Stimulated activated CD4-positive, alpha-beta T cell treated with anti-CD3 and anti-CD28 coated beads, Interleukin-1b, Interleukin-23, amount 100 ng/mL, for 1 hour (primary cell): ENCODE measurements at places on chromosomes 12 and 14.

- DNase-seq, result no peak
Observed at GRCh38 chr12:67966560-67966959, 22.7 kb upstream of the IFNG-AS1 start.

DNA sequence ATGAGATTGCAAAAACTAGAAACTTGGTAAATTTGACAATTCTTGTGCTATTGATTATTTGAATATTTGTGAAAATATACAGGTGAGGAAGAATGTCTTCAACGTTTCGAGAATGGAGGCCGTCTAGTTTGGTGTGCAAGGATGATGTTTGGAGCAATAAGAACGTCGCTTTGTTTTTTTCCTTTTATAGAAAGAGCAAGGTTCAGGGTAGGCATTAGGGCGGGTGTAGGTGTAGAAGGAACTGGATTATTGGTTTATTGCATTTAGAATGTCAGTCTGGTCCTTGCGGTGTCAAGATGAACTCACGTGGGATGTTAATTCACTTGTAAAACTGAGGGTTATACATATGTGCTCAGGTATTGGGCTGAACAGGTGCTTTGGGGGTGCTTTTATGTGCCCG lies 1.1 kb downstream of the RPS26 start:
- no peak for DNase-seq

DNA sequence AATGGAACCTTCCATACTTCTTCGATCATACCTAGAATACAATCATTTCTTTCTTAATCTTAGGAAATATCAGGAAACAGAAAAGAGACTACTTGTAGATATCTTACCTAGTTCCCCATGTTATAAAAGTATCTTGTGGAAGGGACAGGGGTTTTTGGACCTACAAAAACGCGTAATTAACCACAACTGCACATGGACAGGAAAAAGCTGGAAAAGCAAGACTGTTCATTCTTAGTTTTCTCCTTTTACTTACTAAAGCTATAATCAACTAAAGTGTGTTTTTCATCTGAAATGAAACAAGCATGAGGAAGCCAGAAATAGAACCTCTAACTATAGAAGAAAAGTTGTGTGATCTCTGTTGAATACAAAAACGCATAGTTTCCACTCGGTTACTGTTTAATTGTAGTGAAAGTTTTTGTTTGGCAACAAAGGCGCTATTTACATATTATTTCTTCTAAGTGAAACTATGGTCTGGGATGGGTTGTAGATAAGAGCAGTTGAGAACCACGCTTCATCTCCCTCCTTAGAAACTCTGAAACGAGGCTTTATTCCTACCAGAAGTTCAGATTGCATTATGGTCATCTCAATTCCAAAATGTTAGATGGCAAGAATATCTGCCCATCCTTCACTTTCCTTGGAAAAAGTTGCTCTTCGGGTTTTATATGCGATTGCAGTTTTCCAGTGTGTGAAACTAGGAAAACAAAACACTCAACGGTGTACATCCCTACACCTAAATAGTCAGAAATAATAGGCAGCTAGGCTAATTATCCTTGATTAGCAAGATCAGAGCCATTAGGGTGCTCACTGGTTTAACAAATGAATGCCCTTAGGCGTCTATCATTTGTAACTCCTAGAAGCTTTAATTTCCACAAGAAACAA lies 1.1 kb downstream of the BCAT1 start:
- DNase-seq, result no peak

- no peak for DNase-seq
Observed at GRCh38 chr12:56190695-56191155, 1.4 kb upstream of the SMARCC2 start.

- DNase-seq, result no peak
Observed at GRCh38 chr14:69647213-69647612, 35.8 kb downstream of the SUSD6 start.

GRCh38 chr14:43308421-43309110 lies 1198.5 kb downstream of the FSCB start:
- no peak for DNase-seq

GRCh38 chr12:11846488-11846887 lies 197.0 kb downstream of the ETV6 start:
- no peak for DNase-seq

- no peak for DNase-seq
Observed at GRCh38 chr12:27919671-27920235, 52.8 kb downstream of the PTHLH start.

DNA sequence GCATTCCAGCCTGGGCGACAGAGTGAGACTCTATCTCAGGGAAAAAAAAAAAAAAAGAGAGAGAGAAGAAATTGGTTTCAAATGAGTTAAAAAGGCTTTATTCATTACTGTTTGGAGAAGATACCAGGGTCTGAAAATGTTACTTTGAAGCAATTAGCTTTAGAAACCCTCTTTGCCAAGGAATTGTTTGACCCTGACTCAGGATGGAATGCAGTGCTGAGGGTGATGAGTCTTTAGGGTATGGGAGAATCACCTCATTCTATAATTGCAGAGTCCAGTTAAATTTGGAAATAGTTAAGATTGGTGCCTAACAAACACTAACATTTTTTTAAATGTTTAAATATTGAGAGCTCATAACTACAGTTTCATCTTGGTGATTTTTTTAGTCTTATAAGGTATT lies 13.3 kb downstream of the RAP1B start:
- no peak for DNase-seq
